ENCODE measurements at places on chromosomes 5 and 9.
A peak's percentile ranks its signal among the peaks of the same experiment; 100 is the strongest.

DNA sequence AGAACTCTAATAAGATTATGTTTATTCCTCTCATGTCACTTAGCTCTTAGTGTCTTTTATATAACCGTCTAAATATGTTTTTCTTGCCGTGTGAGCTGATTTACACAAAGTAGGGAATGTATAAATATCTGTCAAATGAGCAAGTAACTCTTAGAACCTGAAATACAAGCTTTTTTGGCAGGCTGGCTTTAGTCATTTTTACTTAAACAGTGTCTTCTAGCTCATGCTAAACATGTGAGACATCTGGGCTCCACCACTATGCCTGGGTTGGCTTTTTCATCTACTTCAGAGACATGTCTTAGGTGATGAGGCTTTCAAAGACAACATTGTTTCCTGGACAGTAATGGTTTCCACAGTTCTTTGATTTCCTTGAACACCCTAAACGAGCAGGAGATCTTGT lies 137.2 kb upstream of the ZNF608 start:
- no peak for DNase-seq

DNA sequence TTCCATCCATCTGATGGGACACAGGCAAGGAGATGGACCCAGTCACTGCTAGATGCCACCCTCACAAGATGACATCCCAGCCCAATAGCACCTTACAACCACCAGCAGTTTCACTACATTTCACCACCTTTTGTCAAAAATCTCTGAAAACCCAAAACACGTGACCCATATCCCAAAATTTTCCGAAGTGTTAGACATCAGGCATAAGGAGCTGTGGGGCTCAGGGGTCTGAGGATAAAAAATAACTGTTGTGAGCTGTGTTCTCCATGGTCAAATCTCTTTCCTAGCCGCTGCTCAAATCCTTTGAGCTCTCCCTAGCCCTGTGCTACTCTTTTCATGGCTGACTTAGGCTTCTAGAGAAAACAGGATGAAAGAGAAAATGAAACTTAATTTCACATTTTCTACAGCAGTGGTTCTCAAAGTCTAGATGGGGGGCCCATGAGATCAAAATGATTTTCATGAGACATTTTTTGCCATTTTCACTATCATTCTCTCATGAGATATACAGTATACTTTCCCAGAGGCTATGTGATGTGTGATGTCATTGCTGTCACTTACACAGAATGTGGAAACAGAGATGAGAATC lies 40.7 kb downstream of the TIMD4 start:
- DNase-seq: no peak

DNA sequence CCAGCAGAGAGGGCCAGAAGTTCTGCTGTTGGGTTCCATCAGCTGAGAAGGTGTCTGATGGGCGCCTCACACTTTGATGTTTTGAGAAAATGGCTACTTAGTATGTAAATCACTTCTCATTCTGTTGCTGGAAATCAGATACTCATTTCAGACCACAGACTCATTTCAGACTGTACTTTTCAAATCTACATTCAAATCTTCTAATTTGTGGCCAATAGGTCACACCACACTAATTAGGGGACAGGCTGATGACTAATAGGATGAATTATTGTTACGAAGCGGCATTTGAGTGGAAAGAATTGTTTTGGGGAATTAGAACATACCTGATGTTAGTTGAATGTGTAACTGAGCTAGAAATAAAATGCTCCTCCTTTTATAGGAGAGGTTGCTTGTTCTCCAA lies 13.2 kb downstream of the MTAP start:
- DNase-seq: no peak

DNA sequence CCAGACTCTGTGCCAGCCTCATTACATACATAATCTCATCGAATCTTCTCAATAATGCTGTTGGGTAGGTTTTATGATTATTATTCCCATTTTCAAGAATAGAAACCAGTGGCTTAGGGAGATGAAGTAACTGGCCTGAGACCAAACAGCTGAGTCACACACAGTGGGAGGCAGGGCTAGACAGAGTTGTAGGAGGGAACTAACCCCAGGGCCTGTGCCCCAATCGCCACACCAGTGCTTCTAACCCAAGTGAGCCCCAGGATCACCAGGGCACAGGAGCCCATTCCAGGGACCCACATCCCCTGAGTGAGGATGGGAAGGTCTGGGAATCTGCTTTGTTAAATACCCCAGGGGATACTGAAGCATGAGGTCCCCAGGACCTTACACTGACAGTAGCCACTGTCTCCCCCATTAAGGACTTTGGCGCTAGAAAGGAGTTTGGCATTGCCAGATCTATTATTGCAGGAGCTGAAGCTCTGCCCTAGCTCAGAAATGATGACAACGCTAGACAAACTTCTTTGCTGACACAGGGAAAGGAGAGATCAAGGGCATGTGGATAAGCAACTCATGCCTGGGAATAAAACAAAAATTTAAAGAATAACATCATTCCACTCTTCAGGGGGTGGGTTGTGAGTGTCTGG lies 63.8 kb upstream of the PPARGC1B start:
- DNase-seq: peak; percentile 28

- DNase-seq: peak; percentile 31
These were observed 632 bp downstream of the UBAP1 start for GRCh38 chr9:34179213-34180136.

DNA sequence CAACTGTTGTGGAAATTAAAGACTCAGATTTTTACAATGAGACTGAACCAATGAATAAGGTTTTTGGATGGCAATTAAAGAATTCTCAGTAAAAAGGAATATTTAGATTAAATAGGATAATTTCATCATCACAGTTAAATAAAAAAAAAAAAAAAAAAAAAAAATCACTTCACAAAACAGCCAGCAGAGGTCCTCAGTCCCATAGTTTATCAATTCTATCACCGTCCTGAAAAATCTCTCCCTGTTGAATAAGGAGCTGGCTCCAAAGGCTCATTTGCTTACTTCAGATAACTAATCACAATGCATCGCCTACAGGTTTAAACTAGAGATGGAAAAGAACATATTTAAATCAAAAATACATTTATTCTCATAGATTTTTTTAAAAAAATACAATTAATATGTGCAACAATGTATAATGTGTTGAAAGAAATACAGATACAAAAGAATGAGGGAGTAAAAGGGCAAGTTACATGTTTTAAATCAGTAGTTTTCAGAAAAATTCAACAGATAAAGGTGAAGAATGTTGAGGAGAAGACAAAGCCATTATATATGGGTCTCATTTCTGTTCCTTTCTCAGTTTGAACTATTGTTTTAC lies 175.8 kb upstream of the CHD1 start:
- peak; percentile 34 for DNase-seq

Measured in AG20443 (cell line).